Epithelial cell of proximal tubule (primary cell): ENCODE measurements at places on chromosomes 16 and 17. TPM values are rescaled to one million over a fixed set of nuclear protein-coding genes. Genes with fewer than 3 reads are reported as not detected.

The KRT16 gene
- 2.0 and 4.3 TPM in 2 replicates for total RNA-seq

The HNF1B gene
- total RNA-seq: 21.9 and 29.8 TPM in 2 replicates

The TMUB2 gene
- 19.1 and 26.3 TPM in 2 replicates for total RNA-seq

The RHBDF2 gene
- 35.2 and 101 TPM in 2 replicates for total RNA-seq

The RAB34 gene
- total RNA-seq: 558 and 649 TPM in 2 replicates

The C16orf89 gene
- total RNA-seq: not detected in 2 replicates

The ALDOC gene
- 25.4 and 100.0 TPM in 2 replicates for total RNA-seq

The APOBR gene
- not detected in 2 replicates for total RNA-seq

The RUNDC3A gene
- total RNA-seq: 0.07 and 2.2 TPM in 2 replicates

The CLN3 gene
- total RNA-seq: 15.5 and 16.0 TPM in 2 replicates

The TMEM238L gene
- not detected in 2 replicates for total RNA-seq

The SULT1A2 gene
- total RNA-seq: 0.17 TPM in 1 of 2 replicates, not detected in the other

The RNU2-1 gene
- not detected in 2 replicates for total RNA-seq

The NRN1L gene
- 0.46 TPM in 1 of 2 replicates, not detected in the other for total RNA-seq

The ACBD4 gene
- total RNA-seq: 4.5 and 11.3 TPM in 2 replicates

The CYTH1 gene
- total RNA-seq: 16.8 and 26.4 TPM in 2 replicates

The CACNB1 gene
- 2.4 and 5.9 TPM in 2 replicates for total RNA-seq

The DNAAF8 gene
- 2.0 TPM in 1 of 2 replicates, not detected in the other for total RNA-seq

The ZNF646 gene
- total RNA-seq: 12.7 and 13.5 TPM in 2 replicates

The PRDM7 gene
- total RNA-seq: not detected in 2 replicates

The ZG16 gene
- total RNA-seq: not detected in 2 replicates

The STX1B gene
- total RNA-seq: 0.40 and 0.58 TPM in 2 replicates

The NECAB2 gene
- total RNA-seq: 0.36 TPM in 1 of 2 replicates, not detected in the other

The RNF227 gene
- total RNA-seq: 0.35 and 0.65 TPM in 2 replicates

The TPSG1 gene
- not detected in 2 replicates for total RNA-seq

The VWA3A gene
- total RNA-seq: under 0.01 TPM in 1 of 2 replicates, not detected in the other

The CCDC78 gene
- 1.9 and 4.9 TPM in 2 replicates for total RNA-seq

The BICDL2 gene
- 2.5 and 4.6 TPM in 2 replicates for total RNA-seq

The HSBP1 gene
- total RNA-seq: 80.5 and 119 TPM in 2 replicates

The PRM3 gene
- total RNA-seq: not detected in 2 replicates
